Activated naive CD4-positive, alpha-beta T cell treated with anti-CD3 and anti-CD28 coated beads, Interleukin-2, amount 50 U/mL, for 72 hours (primary cell): ENCODE measurements at places on chromosomes 13 and 19.

DNA sequence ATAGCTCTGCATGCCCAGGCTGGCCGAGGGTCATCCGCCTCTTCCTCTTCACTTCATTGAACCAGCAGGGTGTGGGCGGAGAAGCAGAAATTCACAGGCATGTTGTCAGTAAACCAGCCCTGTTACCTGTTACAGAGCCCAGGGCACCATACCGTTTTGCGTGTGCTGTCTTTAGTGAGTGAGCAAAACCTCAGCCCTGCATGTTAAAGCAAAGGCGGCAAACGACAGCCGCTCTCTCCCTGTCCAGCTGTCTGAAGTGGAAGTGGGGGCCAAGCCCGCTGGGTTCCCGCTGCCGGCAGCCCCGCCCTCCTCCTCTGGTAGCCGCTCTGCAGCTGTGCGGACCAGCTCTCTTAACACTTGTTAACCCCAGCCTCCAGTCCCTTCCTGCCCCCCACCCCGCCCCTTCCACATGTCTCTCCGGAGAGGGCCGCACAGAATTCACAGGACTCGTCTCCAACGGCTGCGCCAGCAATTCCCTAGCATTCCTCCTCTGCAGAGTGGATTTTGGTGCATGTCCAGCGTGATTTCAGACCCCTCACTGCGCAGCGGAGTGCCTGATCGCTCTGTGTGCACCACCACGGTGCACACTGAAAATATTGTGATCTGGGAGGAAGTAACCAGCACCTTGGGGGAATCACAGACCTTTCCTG is 12.7 kb downstream of the KLHL26 start:
- DNase-seq, result no peak

DNA sequence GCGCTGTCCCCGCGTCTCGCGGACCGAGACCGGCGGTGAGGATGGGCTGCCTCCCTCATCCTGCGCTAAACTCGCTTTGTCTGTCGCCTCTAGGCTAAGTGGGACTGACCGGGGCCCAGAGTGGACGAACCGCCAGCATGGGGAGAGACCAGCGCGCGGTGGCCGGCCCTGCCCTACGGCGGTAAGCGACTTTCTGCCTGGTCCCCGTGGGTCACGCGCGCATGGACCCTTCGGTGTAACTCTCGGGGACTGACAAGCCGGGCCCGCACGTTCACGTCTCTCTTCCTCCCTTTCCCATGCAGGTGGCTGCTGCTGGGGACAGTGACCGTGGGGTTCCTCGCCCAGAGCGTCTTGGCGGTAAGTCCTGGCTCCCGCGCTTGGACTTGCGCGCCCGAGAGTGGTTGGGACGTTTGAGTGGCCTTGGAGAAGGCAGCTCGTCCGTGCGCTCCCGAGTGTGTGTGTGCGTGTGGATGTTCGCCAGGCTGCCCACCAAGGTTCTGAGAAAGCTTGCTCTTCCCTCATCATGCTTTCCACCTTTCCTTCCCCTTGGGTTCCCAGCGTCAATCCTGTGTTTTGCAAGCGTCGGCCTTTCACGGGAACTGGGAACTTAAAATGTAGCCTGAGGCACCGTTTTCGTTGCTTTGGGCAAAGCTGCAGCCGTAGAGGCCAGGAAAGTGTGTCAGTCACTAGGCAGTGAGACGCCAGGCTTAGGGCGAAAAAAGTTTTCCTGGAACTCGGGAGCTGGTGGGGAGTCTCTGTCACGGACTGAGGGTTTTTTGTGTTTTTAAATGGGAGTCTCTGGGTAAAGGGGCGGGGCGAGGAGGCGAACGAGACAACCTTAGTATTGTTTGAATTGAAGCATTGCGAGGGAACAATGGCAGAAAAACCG is 927 bp downstream of the COL4A2 start:
- DNase-seq, result no peak

DNA sequence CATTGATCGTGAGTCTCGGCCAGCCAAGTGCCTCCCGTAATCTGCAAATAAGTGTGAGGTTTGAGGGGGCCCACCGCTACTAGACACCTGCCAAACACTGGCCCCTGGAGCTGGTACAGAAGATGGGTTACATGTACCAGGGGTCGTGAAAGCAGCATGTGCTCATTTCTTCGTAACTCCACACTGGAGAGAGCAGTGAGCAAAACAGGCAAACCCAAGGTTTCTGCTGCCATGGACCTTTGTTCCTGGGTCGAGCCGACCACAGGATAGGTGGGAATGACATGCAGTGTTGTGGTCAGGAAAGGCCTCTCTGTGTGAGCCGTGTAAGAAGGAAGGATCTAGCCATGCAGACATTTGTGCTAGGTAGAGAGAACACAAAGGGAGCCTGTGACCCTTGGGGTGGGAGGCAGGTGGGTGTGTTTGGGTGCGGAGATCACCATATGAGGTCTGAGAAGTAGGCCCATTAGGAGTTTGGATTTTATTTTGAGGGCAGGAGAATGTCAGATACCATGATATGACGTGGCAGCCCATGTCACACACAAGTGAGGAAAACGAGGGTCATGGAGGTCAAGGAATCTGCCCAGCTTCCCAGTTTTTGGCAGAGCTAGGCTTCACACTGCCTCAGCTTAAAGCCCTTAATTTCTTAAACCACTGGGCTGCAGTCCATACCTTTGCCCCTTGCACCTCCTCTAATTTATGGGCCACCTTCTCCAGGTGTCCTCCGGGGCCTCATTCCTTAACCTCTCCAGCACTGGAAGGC is 919 bp downstream of the GTF3A start:
- DNase-seq, result no peak

GRCh38 chr19:13637664-13638063 is 126.7 kb upstream of the MRI1 start:
- no peak for DNase-seq

- no peak for DNase-seq
Measured at GRCh38 chr19:33293255-33294057, 8.9 kb downstream of the CEBPA start.

GRCh38 chr13:25943658-25944057 is 108.2 kb downstream of the SHISA2 start:
- no peak for DNase-seq

DNA sequence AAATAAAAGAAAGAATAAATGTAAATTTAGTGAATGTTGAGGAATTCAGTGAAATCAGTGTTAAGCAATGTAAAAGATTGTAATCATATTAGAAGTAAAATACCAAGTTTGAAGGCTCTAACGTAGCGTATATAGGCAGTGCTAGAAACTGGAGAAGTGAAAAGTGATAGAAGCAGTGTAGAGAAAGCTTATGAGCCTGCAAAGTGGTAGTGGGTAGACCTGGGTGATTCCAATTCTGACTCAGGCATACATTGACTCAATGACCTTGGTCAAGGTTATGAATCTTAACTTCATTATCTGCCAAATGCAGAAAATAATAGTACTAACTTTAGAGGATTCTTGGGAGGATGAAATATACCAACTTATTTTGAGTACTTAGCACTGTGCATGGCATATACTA is 4.1 kb downstream of the SLC10A2 start:
- no peak for DNase-seq

DNA sequence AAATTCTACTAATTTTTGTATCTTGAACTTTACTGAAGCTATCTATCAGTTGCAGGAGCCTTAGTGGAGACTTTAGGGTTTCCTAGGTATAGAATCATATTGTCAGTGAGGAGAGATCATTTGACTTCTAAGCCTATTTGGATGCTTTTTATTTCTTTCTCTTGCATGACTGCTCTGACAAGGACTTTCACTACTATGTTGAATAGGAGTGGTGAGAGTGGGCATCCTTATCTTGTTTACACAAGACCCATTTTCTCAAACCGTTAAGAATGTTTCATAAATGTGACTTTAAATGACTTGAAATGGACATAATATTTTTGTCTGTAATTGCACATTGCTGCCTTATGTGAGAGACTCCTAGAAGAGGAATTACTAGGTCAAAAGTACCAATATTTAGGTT is 17.9 kb upstream of the CSNK1A1L start:
- DNase-seq, result no peak

- DNase-seq, result no peak
Measured at GRCh38 chr19:55720801-55721200, 17.4 kb downstream of the NLRP9 start.

GRCh38 chr13:33487575-33488243 is 202.2 kb upstream of the STARD13 start:
- no peak for DNase-seq

DNA sequence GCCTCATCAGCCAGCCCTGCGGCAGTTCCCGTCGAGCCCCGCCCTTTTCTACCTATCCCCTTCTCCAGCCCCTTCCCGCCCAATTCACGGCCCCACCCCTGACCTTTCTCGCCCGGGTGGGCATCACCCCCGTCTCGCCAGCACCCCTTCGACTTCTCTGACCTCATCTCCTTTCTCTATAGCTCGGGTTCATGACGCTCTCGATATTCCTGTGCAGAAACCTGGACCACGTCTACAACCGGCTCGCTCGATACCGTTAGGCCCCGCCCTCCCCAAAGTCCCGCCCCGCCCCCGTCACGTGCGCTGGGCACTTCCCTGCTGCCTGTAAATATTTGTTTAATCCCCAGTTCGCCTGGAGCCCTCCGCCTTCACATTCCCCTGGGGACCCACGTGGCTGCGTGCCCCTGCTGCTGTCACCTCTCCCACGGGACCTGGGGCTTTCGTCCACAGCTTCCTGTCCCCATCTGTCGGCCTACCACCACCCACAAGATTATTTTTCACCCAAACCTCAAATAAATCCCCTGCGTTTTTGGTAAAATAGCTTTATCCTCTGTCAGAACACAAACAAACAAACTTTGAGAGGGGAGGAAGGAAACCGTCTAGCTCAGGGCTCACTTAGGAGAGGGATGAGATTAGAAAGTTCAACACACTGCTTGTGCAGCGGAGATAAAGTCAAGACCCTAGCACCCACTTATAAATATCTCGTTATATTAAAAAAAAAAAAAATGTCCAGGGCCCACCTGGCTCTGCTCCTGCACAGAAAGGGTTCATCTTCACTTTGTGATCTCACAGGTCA is 5.1 kb downstream of the CD37 start:
- DNase-seq, result no peak

DNA sequence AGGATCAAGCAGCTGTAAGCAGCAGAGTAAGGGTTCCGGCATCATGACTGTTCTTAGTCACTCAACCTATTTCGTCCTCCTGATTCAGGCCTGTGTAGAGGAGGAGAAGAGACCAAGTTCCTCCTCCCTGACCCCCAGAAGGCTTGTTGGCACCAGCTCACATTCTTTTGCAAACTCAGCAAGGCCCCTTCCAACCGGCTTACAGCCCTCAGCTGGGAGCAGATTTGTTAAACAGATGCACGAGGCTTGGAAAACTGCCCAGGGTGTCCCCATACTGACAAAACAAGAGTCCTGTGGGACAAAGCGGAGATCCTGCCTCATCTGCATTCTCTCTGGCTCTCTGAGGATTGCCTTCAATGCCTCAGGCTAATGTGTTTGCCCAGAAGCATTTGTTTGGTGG is 113.2 kb upstream of the SOX21 start:
- DNase-seq, result no peak

- no peak for DNase-seq
Measured at GRCh38 chr19:30076751-30077670, 135.0 kb downstream of the URI1 start.

- DNase-seq, result no peak
Measured at GRCh38 chr19:41424335-41425173, 2.6 kb downstream of the B3GNT8 start.

DNA sequence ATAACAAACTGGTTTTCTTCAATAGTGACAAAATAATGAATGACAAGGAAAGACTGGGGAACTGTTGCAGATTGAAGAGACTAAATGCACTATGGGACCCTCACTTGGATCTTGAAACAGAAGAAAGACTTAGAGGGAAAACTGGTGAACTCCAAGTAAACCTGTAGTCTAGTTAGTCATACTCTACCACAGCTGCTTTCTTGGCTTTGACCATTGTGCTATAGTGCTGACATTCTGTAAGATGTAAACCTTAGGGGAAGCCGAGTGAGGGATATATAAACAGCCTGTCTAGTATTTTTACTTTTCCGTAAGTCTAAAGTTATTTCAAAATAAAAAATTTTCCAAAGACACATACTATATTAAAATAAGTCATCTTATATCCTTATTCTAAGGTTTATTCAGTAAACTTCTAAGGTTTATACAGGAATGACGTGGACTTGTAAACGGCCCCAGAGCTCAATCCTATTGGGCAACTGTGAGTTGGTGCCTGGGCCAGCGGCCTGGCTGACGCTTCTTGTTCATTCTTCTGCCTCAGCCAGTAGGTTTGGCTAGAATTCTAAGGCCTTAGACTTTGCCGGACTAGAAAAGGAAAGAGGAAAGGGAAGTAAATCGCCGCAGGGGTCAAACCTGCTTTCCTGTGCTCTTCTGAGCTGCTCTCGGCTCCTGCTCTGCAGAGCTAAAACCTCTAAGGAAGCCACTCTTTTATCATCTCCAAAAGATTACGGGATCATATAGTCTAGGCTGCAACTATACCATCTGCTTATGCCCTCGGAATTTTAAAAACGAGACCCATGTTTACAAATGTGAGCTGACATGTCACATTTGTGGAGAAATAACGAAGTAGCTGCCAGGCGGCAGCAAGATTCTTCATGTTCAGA is 33.6 kb upstream of the UBE2L5 start:
- DNase-seq, result no peak

GRCh38 chr13:40599747-40600146 is 66.7 kb downstream of the FOXO1 start:
- no peak for DNase-seq

- DNase-seq, result no peak
Measured at GRCh38 chr13:105655046-105655445, 880.4 kb downstream of the EFNB2 start.

DNA sequence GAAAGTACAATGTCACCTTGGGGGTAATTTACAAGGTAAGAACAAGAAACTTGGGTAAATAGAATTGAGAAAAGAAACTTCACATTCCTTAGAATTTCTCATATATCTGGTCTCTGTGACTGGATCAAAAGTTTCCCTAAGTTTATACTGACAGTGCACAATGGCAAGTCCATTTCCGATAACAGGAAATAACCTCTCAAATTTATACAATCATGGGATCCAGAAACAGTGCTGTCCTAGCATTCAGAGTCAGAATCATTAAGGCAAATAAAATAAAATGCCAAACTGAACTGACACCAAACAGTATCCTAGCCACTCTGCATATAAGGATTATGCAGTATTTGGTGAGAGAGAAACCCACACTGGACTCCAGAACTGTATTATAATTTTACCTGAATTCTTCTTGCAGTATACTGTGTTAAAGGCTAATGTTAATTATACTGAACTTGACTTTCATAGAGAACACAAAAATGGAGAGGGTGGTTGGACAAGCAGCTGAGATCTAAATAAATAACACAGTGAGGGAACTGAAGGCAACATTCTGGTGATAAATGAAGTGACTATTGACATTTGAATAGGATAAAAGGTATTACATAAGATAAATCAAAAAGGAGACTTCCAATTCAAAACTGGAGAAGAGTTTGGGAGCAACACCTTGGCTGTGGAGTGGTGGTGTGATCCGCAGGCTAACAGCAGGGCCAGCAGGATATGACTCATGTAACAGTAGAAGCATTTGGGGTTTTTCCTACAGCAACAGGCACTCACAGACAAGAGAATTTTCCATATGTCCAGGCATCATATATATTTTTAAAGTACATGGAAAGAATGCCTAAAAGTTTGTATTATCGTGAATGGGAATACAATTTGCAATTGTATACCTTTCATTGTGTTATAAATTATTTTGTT is 932.5 kb upstream of the MIR17HG start:
- DNase-seq, result no peak

- DNase-seq, result no peak
Measured at GRCh38 chr13:99417201-99418102, 83.8 kb upstream of the TM9SF2 start.
